ENCODE measurements at places on chromosomes 7 and 10.

DNA sequence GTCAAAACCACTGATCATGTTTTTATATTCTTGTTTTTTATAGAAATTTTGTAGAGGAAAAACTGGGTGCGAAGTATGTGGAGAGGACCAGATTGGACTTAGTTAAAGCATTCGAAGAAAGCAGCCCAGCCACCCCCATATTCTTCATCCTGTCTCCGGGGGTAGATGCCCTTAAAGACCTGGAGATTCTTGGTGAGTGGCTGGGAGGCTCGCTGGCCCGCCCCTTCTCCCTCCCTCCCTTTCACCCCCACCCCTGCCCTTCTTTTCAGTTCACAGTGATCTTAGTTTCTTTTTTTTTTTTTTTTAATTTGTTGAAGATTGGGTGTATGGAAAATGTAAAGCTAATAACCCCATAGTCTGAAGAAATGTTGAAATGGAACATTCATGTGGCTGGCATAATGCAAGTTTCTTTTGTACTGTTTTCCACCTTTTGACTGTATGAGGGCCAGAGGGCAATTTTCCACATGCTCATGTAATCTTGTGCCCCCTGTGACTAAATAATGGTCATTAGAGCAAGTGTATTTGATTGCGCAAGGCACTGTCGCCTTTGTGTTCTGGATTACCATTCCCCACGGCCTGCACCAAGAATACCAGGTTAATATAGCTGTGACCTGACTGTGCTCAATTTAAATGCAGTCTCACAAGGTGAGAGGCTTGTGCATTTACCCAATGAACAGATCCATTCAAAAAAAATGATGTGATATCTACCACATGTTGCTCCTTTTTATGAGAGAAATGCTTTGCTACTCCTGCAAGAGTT is 77.7 kb downstream of the CDCA7L start:
- no peak for DNase-seq

GRCh38 chr7:69395061-69395714 is 203.1 kb upstream of the AUTS2 start:
- DNase-seq, result no peak

DNA sequence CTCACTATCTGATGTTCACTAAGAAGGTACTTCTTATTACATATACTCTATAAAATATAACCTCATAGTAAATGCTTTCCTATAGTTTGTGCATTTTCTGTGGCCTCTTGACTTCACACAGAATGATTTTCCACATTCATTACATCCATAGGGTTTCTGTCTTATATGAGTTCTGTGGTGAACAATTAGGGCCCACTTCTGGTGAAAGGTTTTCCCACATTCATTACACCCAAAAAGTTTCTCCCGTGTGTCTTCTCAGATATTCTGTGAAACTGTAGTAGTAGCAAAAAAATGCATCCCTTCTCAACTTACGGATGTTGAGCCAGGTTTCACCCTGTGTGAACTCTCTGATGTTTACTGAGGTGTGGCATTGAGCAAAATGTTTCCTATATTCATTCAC is 119.3 kb downstream of the ZNF33B start:
- no peak for DNase-seq

DNA sequence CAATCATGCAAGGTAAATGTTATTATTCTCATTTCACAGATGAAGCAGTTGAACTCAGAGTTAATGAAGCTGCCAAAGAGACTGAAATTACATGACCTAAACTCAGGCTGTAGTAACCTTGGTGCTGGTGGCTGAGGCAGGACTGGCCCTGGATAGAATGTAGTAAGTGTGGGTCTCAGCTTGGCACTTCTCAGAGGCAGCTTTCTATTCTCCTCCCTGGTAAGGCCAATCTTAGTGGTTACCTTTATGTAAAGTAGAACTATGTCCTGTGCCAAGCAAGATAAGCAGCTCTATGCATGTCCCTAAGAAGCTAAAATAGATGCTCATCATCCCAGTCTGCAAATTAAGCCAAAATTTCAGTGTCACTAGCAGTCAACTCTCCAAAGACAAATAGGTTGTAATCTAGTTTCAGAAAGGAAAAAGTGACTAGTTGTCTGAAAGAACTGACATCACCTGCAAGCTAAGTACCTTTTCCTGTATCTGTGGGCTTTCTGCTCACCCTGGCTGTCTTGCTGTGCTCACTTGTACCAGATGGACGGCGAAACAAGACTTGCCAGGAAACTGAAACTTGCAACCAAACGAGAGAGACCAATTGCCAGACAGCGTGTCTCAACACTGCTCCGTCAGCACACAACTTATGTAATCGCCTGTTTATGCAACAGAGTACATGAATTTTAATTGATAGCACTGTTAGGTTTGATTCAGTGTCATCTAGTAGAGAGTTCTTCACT is 43.7 kb downstream of the CH25H start:
- peak; percentile 5 for DNase-seq

DNA sequence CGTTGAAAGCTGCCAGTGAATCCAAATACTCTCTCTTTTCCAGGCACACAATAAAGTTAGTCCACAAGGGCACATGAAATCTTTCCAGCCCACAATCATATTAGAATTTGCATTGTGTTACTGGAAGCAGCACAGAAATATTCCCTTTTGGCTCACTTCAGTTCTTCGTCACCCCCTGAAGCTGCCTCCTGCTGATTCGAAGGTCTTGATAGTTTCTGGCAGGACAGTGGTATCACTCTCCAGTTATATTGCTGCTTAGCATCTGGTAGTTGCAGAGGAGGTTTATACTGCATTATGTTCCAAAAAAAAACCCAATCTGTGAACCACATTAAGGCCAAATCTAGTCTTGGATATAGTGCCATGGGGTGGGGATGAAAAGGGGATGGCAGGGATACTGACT is 253.2 kb downstream of the BICC1 start:
- no peak for DNase-seq

DNA sequence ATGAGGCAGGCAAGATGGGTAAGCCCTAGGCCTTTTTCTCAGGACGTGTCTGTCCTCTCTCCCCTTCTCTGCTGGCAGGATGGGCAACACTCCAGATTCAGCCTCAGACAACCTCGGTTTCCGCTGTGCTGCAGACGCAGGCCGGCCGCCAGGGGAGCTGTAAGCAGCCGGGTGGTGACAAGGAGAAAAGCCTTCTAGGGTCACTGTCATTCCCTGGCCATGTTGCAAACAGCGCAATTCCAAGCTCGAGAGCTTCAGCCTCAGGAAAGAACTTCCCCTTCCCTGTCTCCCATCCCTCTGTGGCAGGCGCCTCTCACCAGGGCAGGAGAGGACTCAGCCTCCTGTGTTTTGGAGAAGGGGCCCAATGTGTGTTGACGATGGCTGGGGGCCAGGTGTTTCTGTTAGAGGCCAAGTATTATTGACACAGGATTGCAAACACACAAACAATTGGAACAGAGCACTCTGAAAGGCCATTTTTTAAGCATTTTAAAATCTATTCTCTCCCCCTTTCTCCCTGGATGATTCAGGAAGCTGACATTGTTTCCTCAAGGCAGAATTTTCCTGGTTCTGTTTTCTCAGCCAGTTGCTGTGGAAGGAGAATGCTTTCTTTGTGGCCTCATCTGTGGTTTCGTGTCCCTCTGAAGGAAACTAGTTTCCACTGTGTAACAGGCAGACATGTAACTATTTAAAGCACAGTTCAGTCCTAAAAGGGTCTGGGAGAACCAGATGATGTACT is 13.1 kb downstream of the PHKG1 start:
- DNase-seq, result no peak

DNA sequence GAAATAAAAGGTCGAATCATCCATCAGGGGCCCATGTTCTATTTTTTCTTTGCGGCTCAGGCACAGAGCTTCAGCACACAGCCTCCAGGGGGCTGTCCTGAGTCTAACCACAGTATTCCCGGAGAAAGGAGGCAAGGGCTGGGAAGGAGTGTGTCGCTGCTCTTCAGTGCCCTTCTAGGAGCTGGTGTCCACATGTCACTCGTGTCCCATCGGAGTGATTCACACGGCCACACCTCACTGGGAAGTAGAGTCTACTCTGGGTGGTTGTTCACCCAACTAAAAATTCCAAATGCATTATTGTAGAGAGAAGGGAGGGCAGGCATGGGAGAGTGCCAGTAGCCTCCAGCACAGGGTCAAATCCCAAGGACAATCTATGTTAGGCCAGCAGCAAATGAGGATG is 114.8 kb upstream of the LANCL2 start:
- DNase-seq, result no peak

DNA sequence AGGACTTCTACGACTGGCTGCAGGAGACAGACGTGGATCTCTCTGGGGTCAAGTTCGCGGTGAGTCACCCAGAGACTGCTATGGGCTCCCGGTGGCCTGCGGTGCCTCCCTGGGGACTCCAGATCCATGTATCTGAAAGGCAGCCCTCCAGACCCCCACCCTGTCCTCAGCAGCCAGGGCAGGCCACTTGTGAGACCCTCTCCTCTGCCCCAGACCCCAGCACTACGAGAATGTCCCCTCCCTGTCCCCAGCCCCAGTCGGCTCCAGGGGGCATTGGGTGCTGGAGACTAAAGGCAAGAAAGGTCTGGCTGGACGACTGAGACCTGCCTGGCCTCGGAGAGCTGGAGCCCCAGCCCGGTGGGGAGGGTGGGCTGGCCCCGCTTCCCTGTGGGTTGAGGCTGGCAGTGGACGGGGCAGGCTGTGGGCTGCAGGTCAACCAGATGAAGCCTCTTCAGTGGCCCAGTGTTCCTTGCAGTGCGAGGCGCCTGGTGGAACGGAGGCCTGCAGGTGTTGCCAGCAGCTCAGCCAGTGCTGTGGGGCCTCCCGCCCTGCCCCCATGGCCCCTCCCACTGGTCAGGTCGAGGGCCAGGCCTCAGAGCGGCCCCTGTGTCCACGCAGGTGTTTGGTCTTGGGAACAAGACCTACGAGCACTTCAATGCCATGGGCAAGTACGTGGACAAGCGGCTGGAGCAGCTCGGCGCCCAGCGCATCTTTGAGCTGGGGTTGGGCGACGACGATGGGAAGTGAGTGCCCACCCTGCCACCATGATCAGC is 13.8 kb downstream of the TMEM120A start:
- no peak for DNase-seq

- DNase-seq, result no peak
Observed at GRCh38 chr10:104308439-104308903, 29.8 kb downstream of the ITPRIP start.

Data from activated CD4-positive, CD25-positive, alpha-beta regulatory T cell (primary cell).